ENCODE measurements at places on chromosomes 3 and 15. TPM values are rescaled to one million over a fixed set of nuclear protein-coding genes. Genes with fewer than 3 reads are reported as not detected.

GRCh38 chr15:92833106-92833433 lies 67.1 kb upstream of the CHD2 start:
- DNase-seq: no peak

DNA sequence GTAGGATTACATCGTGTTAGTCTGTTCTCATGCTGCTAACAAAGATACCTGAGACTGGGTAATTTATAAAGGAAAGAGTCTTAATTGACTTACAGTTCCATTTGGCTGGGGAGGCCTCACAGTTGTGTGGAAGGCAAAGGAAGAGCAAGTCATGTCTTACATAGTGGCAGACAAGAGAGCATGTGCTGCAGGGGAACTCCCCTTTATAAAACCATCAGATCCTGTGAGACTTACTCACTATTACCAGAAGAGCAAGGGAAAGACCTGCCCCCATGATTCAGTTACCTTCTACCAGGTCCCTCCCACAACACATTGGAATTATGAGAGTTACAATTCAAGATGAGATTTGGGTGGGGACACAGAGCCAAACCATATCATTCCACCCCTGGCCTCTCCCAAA lies 3.4 kb downstream of the SLC25A26 start:
- DNase-seq: peak; percentile 61

DNA sequence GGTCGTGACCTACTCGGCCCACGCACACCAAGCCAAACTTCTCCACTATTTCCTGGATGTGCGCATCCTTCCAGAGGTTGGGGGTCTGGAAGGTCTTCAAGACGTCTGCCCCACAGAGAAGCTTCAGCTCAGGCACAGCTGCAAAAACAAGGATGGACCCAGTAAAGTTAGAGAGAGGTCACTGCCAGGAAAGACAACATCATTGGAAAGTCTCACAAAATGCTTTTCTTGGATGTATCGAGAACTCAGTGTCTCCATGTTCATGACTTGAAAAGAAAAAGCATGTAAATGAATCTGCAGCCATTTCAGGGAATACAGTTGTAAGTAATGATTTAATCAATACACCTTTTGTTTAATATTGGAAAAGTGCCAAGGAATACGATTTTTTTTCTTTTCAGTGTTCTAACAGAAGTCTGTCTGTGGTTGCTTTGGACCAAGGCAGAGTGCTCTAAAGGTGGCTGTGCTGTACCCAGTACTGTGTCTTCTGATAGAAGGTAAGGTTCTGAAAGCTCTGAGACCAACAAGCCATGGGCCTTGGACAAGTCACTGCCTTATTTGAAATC lies 21.8 kb upstream of the RBP1 start:
- no peak for DNase-seq

Gene DUOXA1
- 54.5 TPM for total RNA-seq

Gene BCHE
- total RNA-seq: 0.51 TPM
